Stimulated activated CD4-positive, alpha-beta T cell treated with anti-CD3 and anti-CD28 coated beads, Interleukin-15, amount 100 ng/mL, for 1 hour (primary cell): ENCODE measurements at places on chromosomes 12 and 14.

DNA sequence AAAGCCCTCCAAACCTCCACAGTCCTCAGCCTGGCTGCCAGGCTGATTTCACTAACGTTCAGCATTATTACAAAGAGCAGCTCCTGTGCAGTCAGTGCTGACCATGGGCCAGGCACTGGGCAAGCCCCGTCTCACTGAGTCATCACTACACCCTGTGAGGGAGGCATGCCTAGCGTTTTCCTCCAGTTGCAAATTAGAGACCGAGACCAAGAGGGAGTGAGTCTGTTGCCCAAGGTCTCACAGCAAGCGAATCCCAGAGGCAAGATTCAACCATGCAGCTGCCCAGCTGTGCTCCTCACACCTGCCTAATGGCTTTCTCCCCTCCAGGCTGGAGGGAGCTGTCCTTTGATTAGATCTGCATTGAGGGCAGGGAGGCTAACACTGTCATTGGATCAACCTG lies 229.3 kb upstream of the LHX5 start:
- DNase-seq = no peak

DNA sequence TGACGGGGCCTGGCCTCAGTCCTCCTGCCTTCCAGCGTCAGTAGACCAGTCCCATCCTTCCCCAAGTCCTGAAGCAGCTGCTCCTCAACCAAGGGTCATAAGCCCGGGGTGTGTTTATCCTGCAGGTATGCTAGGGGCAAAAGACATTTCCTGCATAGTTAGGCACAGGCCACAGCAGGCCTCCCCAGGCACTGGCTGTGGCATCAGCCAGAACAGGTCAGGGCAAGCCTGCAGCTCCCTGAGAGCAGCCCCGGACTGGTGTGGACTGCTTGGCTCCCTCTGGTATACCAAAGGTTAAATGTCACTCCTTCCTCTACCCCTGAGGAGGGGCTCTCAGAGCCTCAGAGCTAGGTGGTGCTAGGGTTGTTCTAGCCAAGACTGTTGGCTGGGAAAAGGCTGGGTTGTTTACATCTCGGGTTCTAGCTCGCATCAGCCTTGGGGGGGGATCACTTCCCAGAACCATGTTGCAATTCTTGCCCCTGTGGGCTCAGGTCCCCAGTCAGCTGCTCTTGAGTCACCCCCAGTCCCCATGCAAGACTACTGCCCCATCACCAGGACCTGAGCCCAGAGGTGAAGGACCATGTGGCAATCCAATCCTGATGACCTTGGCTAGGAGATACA lies 2.9 kb downstream of the MMP14 start:
- no peak for DNase-seq

GRCh38 chr12:96436366-96437170 lies 36.3 kb upstream of the CDK17 start:
- DNase-seq = no peak

DNA sequence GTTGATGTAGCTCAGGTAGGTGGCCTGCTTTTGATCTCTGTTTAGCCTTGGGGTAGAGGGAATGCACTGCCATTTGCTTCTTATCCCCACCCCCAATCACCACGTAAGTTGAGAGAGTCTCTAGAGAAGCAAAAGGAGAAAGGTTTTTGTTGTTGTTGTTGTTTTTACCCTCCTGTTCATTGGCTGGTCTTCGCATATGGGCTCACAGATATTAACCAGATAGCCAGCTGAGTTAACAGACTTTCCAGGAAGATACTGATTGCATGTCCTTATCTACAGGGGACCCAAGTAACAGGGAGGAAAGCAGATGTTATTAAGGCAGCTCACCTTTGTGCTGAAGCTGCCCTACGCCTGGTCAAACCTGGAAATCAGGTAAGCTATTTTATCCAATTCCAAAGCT lies 2.9 kb downstream of the PA2G4 start:
- DNase-seq = no peak

DNA sequence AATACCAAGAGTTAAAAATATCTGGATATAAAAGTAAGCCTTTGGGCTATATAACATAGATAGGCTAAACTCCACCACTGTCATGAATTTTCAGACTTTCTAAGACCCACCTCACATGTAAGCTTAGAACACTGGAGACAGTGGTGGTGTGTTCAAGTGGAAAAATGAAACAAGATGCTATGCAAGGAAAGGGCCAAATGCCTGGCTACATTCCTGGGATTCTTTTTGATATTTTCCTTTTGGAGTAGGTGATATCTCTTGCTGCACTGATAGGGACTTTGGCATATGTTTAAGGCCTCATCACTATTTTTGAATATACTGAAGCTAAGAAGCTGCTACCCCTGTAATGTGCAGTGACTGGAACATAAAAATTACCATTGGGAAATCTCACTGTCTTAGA lies 341.3 kb downstream of the SLC16A7 start:
- DNase-seq = no peak

- DNase-seq = no peak
These were observed 91.4 kb downstream of the SUDS3 start for GRCh38 chr12:118467641-118468305.

GRCh38 chr12:101992091-101992490 lies 69.7 kb downstream of the WASHC3 start:
- no peak for DNase-seq

DNA sequence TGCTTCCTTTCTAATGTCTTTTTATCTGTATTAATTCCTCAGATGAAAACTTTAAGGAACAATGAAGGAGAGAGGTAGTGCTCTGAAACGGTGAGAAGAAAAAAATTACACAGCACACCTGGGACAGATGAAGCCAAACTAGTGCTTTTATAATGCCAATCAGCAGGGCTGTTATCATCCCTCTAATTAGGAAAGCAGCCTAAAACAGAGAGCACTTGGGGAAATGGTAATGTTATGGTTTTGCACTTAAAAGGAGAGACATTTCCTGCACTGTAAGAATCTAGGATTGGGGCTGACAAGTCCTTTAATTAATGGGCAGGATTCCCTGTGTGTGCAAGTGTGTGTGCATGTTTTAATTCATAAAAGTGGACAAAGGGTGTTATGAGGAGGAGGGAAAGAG lies 4.8 kb upstream of the LMO3 start:
- no peak for DNase-seq

GRCh38 chr12:87096082-87096585 lies 839.9 kb upstream of the MGAT4C start:
- no peak for DNase-seq

GRCh38 chr12:94788298-94788697 lies 137.9 kb upstream of the TMCC3 start:
- DNase-seq = no peak
